Bronchus fibroblast of lung (primary cell): ENCODE measurements at places on chromosomes 6 and 20. TPM values are rescaled to one million over a fixed set of nuclear protein-coding genes. Genes with fewer than 3 reads are reported as not detected.

BPIFB1 gene
- not detected in 2 replicates for total RNA-seq

NFYA gene
- total RNA-seq, result 12.6 and 16.1 TPM in 2 replicates

SLC17A5 gene
- 16.6 and 18.7 TPM in 2 replicates for total RNA-seq

CAGE1 gene
- 0.17 TPM in 1 of 2 replicates, not detected in the other for total RNA-seq

CGAS gene
- 5.5 and 8.2 TPM in 2 replicates for total RNA-seq

CTCFL gene
- total RNA-seq, result not detected in 2 replicates

NTSR1 gene
- 0.17 TPM in 1 of 2 replicates, not detected in the other for total RNA-seq

LY6G6F gene
- not detected in 2 replicates for total RNA-seq

AAR2 gene
- total RNA-seq, result 27.9 and 30.3 TPM in 2 replicates

ASIP gene
- total RNA-seq, result not detected in 2 replicates

GMPR gene
- total RNA-seq, result 1.7 and 2.8 TPM in 2 replicates

TUBB1 gene
- not detected in 2 replicates for total RNA-seq

WFDC2 gene
- not detected in 2 replicates for total RNA-seq

NMBR gene
- total RNA-seq, result 0.15 TPM in 1 of 2 replicates, not detected in the other

DUSP15 gene
- total RNA-seq, result 0.30 TPM in 1 of 2 replicates, not detected in the other

ZSCAN23 gene
- total RNA-seq, result 1.5 and 2.5 TPM in 2 replicates

COL9A3 gene
- 2.7 and 3.0 TPM in 2 replicates for total RNA-seq

HSPA12B gene
- total RNA-seq, result 0.45 and 0.50 TPM in 2 replicates

METTL24 gene
- total RNA-seq, result not detected in 2 replicates

PSMB1 gene
- total RNA-seq, result 398 and 451 TPM in 2 replicates

RNF39 gene
- total RNA-seq, result not detected in 2 replicates

CRISP2 gene
- not detected in 2 replicates for total RNA-seq

CST7 gene
- total RNA-seq, result not detected in 2 replicates

SLC22A3 gene
- total RNA-seq, result 0.15 TPM in 1 of 2 replicates, not detected in the other

VSTM2L gene
- total RNA-seq, result 1.5 and 3.0 TPM in 2 replicates

LST1 gene
- not detected in 2 replicates for total RNA-seq

C20orf202 gene
- total RNA-seq, result not detected in 2 replicates

UFL1 gene
- 16.1 and 17.7 TPM in 2 replicates for total RNA-seq

GJA10 gene
- total RNA-seq, result not detected in 2 replicates

GSTA2 gene
- not detected in 2 replicates for total RNA-seq

RBM24 gene
- total RNA-seq, result 1.8 and 3.1 TPM in 2 replicates

PNPLA1 gene
- not detected in 2 replicates for total RNA-seq

CRYBG1 gene
- 8.0 and 8.2 TPM in 2 replicates for total RNA-seq

DEF6 gene
- total RNA-seq, result 3.0 and 4.0 TPM in 2 replicates

SRSF3 gene
- total RNA-seq, result 112 and 130 TPM in 2 replicates

SCUBE3 gene
- 0.17 and 0.30 TPM in 2 replicates for total RNA-seq

BCAS1 gene
- total RNA-seq, result not detected in 2 replicates

CYP39A1 gene
- total RNA-seq, result 0.17 and 1.0 TPM in 2 replicates

REM1 gene
- not detected in 2 replicates for total RNA-seq

PXDC1 gene
- 35.7 and 40.9 TPM in 2 replicates for total RNA-seq

CCHCR1 gene
- 19.9 and 23.9 TPM in 2 replicates for total RNA-seq

NKAPL gene
- total RNA-seq, result 0.89 and 1.3 TPM in 2 replicates

TREML1 gene
- not detected in 2 replicates for total RNA-seq

ULBP1 gene
- total RNA-seq, result 3.6 and 4.0 TPM in 2 replicates

TRAPPC3L gene
- total RNA-seq, result not detected in 2 replicates

B3GALT4 gene
- 4.4 and 4.9 TPM in 2 replicates for total RNA-seq

RAET1L gene
- total RNA-seq, result not detected in 2 replicates

HCRTR2 gene
- total RNA-seq, result 0.17 TPM in 1 of 2 replicates, not detected in the other

RRP36 gene
- 109 and 114 TPM in 2 replicates for total RNA-seq

PACRG gene
- total RNA-seq, result not detected in 2 replicates

COL12A1 gene
- total RNA-seq, result 131 and 152 TPM in 2 replicates

DPPA5 gene
- total RNA-seq, result not detected in 2 replicates

AMD1 gene
- 43.6 and 45.1 TPM in 2 replicates for total RNA-seq

C6orf58 gene
- total RNA-seq, result not detected in 2 replicates

SOX18 gene
- total RNA-seq, result 0.17 TPM in 1 of 2 replicates, not detected in the other

OPRM1 gene
- total RNA-seq, result not detected in 2 replicates

TAGAP gene
- not detected in 2 replicates for total RNA-seq
